ENCODE measurements at places on chromosomes 4 and X.

GRCh38 chr4:104979083-104979760 lies 167.5 kb upstream of the TET2 start:
- DNase-seq, result no peak

DNA sequence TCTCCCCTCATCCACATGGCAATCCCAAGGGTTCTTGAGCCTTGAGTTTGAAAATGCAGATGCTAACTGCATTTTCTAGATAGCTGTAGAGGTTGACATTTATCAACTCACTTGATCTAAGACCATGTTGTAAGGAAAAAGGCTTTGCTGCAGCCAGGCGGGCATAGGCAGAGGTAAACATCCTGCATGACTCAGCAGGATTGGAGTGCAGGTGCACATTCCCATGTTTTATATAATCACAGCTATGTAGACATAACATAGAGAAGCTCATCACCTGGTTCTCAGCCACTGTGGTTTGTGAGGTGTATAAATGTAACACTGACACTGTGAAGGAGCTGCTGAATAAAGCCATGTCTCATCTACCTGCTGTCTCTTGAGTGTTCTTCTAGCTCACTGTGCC lies 62.3 kb upstream of the PDE5A start:
- DNase-seq, result no peak

DNA sequence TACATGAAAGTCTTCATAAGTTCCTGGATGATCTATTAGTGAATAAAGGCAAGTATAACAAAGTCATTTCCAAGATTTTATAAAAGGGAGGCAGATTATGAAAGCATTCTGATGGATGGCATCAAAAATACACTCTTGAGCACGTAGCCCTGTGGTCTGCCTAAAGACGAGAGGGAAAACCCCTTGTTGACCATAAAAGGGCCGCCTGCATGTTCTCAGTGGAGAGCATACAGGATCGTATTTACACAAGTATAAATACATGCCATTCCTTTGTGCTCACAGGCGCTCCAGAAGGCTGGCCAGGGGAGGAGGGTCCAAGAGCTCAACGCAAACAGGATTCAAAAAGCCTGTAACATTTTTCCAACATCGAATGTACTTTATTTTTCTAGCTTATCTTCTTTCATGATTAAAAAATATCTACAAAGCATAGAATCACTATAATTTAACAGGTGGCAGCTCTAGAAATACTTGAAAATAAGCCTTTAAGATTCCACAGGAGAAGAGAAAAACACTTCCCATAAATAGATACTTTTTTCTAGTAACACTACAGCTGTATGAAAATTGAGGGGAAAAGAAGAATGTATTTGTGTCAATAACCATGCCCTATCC lies 29.6 kb downstream of the PDGFC start:
- no peak for DNase-seq

DNA sequence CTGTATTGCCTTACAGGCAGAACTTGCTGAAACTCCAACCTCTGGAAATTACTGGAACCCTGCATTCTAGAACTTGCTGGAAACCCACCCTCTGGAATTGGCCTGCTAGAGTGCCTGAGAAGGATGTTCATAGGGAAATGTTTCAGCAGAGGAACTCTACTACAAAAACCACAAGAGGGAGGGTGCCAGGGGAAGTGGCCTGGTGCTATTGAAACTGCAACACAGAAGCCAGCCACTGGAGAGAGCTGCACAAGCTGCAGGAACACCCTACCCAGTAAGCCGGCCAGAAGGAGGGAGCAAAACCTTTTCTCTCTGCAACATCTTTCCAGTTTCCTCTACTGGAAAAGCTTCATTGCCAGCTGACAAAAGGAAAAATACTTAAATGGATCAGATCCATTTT lies 2.5 kb upstream of the BRWD3 start:
- DNase-seq, result no peak

DNA sequence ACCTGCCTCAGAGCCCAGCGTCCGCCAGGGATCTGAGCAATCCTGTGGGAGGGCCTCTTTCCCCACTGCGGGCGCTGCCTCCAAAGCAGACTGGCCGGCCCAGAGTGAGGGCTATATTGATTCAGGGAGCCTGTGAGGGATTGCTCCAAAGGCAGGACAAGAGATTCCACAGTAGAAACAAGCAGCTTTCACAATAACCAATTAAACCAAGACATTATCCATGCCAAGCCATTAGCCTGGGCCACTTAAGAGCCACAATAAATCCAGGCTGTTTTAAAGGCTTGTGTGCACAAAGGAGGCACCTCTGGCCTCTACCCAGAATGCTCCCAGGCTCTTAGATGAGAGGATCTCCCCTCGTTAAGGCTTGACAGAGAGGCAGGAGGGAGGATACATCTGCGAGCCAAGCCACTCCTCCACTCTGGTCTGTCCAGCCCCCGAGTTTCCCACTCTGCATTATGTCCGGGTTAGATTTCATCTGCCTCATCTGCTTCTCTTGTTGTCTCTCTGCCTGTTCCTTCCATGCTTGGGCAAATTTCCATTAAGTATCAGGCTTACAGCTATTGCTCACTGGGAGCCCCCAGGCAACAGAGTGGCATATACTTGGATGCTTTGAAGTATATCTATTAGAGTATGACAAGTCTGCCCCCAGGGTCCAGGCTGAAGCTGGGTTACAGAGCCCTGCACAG lies 357.9 kb downstream of the UNC5C start:
- no peak for DNase-seq

- DNase-seq, result no peak
Measured at GRCh38 chr4:121785479-121785878, 15.6 kb upstream of the EXOSC9 start.

DNA sequence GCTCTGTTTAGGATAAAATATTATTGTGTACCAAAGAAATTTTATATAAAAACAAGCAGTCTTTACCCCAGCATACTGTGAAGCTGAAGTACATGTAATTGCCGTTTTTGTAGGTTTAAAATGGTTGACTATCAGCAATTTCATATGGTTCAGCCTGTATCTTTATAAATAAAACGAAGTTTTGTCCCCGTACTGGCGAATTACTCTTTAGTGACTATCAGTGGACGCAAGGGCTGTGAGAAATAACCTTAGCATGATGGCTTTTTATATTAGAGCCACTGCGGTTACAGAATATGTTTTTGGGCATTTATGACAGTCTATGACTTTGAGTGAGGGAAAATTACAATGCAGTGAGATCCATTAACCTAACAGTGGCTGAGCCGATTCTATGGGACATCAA lies 1.2 kb downstream of the GPM6B start:
- DNase-seq, result no peak

DNA sequence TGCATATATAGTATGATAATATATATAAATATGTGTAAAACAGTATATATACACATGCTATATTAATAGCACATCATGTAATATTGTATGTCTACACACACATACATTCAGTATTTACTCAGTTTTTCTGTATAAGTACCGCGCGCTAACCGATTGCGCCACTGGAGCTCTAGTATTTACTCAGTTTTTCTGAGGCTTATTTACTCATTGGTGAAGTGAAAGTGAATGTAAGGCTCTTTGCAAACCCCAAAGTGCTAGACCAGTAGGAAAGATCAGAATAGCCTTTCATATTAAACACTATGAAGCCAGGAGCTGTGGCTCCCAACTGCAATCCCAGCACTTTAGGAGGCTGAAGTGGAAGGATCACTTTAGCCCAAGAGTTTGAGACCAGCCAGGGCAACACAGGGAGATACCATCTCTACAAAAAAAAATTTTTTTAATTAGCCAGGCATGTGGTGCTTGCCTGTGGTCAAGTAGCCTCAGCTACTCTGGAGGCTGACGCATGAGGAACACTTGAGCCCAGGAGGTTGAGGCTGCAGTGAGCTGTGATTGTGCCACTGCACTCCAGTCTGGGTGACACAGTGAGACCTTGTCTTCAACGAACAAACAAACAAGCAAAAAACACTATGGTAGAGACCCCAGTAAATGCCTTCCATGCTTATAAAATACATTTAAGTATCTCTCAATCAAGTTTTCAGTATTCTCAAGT lies 125.8 kb downstream of the KIT start:
- DNase-seq, result no peak

- DNase-seq, result no peak
Measured at GRCh38 chr4:156029691-156030090, 76.0 kb upstream of the CTSO start.

- DNase-seq, result no peak
Measured at GRCh38 chrX:130555341-130555740, 153.6 kb downstream of the RBMX2 start.

GRCh38 chrX:144327495-144327894 lies 443.6 kb downstream of the UBE2NL start:
- no peak for DNase-seq

DNA sequence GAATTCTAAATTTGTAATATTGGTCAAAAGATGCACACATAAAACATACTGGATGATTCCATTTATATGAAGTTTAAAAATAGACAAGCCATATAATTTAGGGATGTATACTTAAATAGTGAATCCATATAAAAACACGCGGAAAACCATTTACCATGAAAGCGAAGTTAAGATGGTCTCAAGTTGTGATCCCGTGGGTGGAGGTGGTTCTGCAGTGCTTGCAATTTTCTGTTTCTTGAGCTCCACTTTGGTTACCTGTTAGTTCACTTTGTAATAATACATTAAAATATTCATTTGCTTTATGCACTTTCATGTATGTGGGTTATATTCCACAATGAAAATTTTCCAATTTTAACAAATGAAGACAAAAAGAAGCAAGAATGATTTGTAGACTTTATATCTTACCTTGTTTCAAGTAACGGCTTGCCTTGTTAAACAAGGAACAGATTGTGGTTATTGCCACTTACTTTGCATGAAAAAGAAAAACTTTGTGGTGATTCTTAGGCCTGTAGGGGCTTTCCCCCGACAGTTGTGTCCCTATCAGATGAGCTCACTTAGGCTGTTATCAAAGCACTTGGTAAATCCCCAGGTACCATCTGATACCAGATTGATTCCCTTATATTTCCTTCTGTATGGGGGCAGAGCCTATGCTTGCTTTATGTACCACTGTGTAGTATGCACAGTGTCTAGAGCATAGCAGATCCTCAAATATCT lies 12.2 kb downstream of the UCP1 start:
- no peak for DNase-seq

GRCh38 chr4:36303426-36304137 lies 22.2 kb downstream of the DTHD1 start:
- DNase-seq, result no peak

GRCh38 chr4:119971431-119972084 lies 95.1 kb downstream of the MAD2L1 start:
- no peak for DNase-seq

- DNase-seq, result no peak
Measured at GRCh38 chr4:128285085-128285997, 2.3 kb downstream of the PGRMC2 start.
